Stimulated activated CD8-positive, alpha-beta memory T cell treated with anti-CD3 and anti-CD28 coated beads, Interleukin-7, amount 100 ng/mL, for 4 hours (primary cell): ENCODE measurements at places on chromosomes 3 and 15.

DNA sequence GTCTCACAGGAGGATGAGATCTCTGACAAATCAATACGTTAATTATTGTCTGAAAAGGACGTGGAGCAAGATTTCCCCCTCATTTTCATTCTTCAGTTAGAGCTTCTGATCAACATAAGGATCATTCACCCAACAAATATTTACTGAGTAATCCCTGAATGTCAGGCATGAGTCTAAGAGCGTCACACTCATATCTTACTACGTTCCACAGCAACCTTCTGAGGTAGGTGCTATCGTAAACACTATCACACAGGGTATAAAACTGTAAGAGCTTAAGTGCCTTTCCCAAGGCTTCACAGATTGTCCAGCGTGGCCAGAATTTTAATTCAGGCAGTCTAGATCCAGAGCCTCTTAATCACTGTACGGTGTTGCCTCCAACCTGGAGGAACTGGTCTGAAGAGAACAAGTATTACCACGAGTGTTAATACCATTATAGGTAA is 10.6 kb upstream of the TM4SF1 start:
- DNase-seq = no peak

- no peak for DNase-seq
Observed at GRCh38 chr3:141769221-141769894, 6.2 kb downstream of the GRK7 start.

- no peak for DNase-seq
Observed at GRCh38 chr3:169497567-169498257, 165.8 kb downstream of the MECOM start.

GRCh38 chr3:150588027-150588830 is 14.9 kb upstream of the SELENOT start:
- no peak for DNase-seq

DNA sequence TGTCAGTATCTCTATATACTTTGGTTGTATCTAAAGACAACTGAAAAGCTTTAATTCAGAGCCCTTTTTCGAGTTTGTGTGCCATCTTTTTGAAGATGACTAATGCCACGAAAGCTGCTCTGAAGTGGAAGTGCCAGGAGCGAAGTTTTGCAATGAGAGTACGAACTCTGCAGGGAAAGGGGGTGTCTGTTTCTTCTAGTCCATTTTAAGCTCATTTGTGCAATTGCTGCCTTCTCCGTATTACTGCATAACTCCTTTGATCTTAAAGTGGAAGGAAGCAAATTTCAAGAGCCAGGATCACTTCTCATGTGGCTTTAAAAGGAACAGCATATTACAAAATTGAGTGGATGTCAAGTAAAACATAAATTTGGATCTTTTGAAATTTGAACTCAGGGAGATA is 245.3 kb downstream of the FEZF2 start:
- DNase-seq = no peak

- DNase-seq = no peak
Observed at GRCh38 chr3:186746008-186746407, 28.8 kb downstream of the KNG1 start.

GRCh38 chr3:50436114-50436674 is 67.2 kb downstream of the CACNA2D2 start:
- peak; percentile 54 for DNase-seq

DNA sequence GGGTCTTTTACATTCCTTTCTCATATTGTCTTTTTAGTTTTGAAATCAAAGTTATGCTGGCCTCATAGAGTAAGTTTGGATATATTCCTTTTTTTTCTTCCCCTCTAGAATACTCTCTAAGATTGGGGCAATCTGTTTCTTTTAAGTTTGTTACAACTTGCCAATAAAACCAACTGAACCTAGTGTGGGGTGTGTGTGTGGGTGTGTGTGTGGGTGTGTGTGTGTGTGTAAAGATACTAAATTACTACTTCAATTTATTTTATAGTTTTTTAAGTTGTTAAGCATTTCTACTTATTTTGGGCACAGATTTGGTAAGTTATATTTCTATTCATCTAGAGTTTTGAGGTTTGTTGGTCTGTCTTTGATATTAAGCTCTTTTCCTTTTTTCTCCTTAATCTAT is 198.2 kb upstream of the TMC3 start:
- no peak for DNase-seq

- DNase-seq = no peak
Observed at GRCh38 chr15:27086149-27086548, 115.2 kb downstream of the GABRG3 start.

DNA sequence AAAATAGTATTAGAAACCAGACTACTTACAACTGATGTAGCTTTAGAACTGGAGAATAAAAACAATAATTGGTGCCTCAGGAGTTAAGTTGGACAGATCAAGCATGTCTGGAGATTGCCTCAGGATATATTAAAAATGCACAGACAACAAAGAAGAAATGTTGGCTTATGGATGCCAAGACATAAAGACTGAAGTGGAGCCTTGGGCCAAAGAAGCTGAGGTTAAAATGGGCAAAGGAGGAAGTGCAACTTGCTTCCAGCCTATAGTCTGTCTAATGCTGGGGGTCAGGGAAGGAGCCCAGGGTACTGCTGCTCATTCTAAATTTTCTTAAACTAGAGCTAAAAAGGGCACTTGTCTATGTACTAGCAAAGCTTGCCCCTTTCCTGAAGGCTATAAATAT is 77.5 kb downstream of the ESYT3 start:
- DNase-seq = no peak

DNA sequence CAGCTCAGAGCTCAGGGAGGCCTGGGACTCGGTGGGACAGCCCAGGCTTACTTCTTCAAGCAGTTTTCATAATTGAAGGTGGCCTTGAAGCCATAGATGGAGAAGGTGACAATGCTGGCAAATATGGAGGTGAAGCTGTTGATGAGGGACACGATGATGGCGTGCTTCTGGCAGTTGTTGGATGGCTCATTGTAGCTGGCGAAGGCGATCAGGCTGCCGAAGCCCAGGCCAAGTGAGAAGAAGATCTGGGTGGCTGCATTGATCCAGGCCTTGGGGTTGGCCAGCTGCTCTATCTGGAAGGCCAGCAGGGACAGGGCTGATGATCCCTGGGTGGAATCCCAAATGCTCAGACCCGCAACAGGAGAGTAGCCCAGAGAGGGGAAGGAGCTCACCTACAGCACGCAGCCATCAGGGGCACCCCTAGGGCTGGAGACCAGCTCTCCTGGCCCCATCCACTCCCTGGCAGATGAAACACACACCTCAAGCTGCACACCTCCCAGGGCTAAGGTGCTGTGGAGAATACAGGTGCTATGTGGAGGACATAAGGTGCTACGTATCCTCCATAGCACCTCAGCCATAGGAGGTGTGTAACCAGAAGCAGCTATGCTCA is 25.1 kb downstream of the SLC6A20 start:
- no peak for DNase-seq

GRCh38 chr3:149895339-149895738 is 75.4 kb downstream of the PFN2 start:
- no peak for DNase-seq

DNA sequence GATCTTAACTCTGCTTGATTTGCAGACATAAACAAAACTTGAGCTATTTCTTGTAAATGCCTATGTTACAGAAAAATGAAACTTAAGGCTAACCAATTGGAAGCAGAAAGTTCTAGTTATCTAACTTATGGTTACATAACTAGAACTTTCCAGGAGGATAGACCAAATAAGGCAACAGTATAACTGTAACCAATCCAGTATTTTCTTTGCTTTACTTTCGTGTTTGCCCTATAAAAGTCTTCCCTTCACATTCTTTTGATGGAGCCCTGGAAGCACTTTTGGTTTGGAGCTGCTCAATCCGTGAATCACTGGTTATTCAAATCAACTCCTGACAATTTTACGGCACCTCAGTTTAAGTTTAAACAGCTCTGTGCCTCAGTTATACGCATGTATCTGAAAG is 164.6 kb downstream of the SUCLG2 start:
- DNase-seq = no peak

GRCh38 chr3:116966649-116967048 is 257.1 kb downstream of the TUSC7 start:
- no peak for DNase-seq

- DNase-seq = no peak
Observed at GRCh38 chr15:47885920-47886319, 168.6 kb downstream of the SEMA6D start.

GRCh38 chr15:90320062-90320884 is 31.8 kb upstream of the ZNF774 start:
- peak; percentile 47 for DNase-seq

GRCh38 chr15:33206366-33206765 is 11.9 kb upstream of the FMN1 start:
- no peak for DNase-seq

DNA sequence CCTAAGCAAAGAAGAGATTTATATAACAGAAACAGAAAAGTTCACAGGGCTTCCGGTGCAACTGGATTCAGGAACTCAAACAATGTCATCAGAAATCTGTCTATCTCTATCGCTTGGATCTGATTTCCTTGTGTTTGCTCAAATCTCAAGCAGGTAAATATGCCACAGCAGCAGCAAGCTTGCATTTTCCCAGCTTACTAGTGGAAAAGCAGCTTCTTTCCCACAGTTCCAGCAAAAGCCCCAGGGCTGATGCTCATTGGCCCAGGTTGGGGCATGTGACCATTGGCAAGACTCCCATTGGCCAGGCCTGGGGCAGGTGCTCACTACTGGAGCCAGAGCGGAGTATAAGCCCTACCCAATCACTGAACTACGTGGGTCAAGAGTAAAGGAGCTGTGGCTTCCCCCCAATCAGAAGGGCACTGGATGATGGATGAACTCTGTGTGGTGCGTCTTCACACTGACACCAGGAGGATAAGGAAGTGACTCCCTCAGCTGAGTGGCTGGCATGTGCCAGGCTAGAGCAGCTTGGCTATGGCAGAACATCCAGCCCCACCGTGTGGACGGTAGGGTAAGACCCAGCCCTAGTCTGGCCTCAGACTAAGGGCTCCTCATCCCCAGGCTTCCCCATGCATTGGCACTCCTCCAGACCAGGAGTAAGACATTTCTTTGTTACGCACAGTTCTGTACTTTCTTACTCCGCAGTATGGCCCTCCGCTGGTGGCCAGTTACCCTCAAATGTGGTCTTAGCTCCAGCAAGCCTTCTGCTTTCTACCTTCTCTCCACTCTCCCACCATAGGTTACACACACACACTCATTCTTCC is 13.1 kb upstream of the VIPR1 start:
- DNase-seq = no peak

- no peak for DNase-seq
Observed at GRCh38 chr3:117407317-117407716, 697.7 kb downstream of the TUSC7 start.

- no peak for DNase-seq
Observed at GRCh38 chr3:7518026-7518425, 657.1 kb downstream of the GRM7 start.

DNA sequence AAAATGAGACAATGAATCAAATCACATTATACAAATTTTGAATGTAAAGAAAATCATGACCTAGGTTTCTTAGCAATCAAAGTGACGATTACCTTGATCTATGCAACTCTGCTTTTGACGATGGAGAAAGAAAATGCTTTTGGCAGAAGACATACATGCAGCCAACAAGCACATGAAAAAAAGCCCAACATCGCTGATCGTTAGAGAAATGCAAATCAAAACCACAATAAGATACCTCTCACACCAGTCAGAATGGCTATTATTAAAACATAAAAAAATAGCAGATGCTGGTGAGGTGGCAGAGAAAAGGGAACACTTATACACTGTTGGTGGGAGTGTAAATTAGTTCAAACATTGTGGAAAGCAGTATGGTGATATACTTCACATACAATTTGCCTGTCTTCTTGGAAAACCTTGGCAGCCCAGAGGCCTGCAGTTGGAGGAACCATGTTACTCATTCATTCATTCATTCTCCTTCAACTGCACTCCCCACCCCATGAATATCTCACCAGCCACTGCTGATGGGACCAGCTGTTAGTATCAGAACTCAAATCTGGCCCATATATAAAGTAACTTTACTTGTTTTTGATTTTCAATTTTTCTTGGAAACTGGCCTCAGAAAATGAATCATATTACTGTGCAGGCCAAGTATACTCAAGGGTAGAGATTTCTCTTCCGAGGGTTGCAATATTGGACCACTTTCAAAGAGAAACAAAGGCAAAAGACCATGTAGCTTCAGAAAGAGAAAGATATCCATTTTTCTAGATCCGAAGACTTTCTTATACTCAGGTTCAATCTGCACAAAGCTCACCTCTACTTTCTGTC is 358.6 kb upstream of the ARHGEF26 start:
- no peak for DNase-seq

- no peak for DNase-seq
Observed at GRCh38 chr3:138025553-138025952, 15.6 kb downstream of the CLDN18 start.

- DNase-seq = no peak
Observed at GRCh38 chr3:11933529-11933928, 70.7 kb upstream of the SYN2 start.

DNA sequence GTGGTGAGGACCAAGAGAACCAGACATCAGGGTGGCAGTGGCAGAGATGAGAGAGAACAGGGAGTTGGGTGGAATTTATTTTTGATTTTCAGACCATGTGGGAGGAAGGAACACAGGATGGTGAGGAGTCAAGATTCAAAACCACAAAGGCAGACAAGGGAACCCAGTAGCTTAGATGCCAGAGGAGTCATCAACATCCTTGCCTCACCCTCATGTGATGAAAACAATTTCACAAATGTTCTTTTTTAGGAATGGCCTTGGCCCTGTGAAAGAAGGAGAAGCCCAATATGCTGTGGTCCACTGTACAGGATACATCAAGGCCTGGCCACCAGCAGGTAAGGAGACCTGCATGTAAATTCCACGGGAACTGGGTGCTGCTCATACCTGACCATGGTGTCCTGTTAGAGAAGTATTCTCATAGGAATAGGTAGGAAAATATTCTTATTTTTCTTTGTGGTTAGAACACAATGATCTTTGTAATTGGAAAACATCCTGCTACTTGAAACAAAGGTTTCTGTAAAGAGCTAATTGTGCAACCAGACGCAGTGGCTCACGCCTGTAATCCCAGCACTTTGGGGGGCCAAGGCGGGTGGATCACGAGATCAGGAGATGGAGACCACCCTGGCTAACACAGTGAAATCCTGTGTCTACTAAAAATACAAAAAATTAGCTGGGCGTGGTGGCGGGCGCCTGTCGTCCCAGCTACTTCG is 110.0 kb downstream of the ARNT2 start:
- DNase-seq = no peak

DNA sequence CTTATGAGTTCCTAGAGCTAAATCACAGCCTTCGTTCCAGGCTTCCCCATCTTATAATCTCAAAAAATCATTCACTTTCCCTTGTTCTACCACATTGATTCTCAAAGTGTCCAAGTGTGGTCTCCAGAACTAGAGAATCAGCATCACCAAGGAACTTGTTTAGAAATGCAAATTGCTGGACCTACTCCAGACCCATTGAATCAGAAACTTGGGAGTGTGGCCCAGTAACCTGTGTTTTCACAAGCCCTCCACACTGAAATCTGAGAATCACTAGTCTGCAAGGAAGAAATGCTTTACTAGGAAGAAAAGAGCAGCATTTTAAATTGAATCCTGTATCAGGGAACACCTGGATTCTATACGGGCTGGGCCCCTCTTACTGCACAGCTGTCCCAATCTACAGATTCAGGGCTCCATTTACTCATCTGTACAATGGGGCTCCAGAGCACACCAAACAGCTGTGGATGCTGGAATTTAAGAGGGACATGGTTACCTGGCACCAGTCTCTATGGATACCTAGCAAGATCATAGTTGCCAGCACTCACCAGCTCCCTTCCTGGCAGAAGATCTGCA is 3.9 kb downstream of the MEGF11 start:
- DNase-seq = no peak

- DNase-seq = no peak
Observed at GRCh38 chr3:7504886-7505775, 644.2 kb downstream of the GRM7 start.

- no peak for DNase-seq
Observed at GRCh38 chr3:36680952-36681351, 83.4 kb downstream of the DCLK3 start.
